ENCODE measurements at places on chromosomes 7 and 10.
A peak's percentile ranks its signal among the peaks of the same experiment; 100 is the strongest.

DNA sequence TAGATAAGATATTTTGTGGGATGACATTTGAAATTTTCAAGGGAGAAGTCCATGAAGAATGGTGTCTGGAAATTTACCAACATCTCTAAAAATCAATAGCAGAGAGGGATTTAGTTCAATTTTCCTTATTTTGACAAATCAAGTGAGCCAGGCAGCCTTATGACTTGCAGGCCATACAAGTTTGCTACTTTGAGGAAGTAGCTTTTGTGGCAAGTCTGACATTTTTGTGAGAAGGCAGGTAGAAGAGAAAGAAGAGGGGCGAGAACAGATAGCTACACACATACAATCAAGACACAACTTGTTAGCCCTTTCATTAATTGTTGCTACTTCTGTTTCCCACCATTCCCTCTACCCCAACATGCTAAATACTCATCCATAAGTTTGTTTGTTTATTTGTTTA lies 74.5 kb upstream of the OIT3 start:
- DNase-seq = no peak

GRCh38 chr10:63430091-63430998 lies 35.4 kb downstream of the JMJD1C start:
- peak; percentile 40 for DNase-seq

- DNase-seq = no peak
Observed at GRCh38 chr7:97871659-97872024, 566 bp downstream of the ASNS start.

GRCh38 chr10:86681047-86681446 lies 12.7 kb downstream of the LDB3 start:
- DNase-seq = no peak

- DNase-seq = no peak
Observed at GRCh38 chr7:128888756-128889095, 21.8 kb downstream of the KCP start.

- no peak for DNase-seq
Observed at GRCh38 chr7:142608630-142609428, 140.4 kb upstream of the PRSS1 start.

DNA sequence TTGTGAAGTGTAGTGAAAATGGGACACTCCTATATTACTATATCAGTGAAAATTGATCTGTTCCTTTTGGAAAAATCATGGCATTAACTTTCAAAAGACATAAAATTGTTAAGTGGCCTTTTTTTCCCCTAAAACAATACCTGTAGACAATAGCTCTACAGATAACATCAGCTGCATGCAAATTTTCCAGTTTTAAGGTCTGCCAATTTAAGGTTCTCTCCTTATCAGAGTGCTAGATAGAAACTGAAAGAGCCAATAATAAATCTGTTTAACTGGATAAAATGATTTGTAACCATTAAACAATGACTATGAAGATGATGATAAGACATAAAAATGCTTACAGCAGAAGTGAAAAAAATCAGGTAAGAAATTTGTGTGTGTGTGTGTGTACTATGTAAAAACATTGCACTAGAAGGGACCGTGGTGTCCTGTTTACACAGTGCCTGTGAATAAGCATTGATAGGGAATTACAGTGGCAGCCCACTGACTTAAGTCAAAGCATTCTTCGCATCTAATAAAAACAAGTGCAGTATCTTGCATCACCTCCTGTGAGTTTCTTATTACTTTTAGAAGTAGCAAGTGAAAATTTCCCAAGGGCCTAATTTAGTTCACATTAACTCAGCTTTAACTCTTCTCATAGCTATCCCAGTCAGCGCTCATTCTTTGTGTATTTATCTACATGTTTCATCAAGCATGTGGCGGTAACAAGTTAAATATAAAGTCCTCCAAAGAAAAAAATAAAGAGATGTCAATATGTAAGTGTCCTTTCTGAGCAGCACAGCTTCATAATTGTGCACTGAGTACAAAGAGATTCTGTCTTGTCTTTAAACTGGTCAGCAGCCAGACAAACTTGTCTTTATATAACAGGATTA lies 261.9 kb downstream of the ARL4A start:
- DNase-seq = no peak

DNA sequence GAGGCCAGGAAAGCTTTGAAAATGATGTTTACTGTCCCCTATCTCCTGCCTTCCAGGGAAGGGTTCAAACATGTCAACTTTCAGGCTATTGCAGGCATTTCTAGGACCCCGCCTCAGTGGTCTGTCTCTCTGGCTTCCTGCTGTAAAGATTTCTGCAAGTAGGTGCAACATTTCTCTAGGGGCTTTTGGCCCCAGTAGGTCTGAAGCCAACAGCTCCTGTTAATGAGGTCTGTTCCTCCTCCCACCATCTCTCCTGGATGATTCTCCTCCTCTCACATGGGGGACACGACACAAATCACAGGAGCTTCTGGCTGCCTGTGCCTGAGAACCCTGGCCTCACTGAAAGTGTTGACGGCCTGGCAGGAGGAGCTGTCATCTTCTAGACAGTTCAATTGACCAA lies 194.3 kb downstream of the CYP26A1 start:
- DNase-seq = no peak

DNA sequence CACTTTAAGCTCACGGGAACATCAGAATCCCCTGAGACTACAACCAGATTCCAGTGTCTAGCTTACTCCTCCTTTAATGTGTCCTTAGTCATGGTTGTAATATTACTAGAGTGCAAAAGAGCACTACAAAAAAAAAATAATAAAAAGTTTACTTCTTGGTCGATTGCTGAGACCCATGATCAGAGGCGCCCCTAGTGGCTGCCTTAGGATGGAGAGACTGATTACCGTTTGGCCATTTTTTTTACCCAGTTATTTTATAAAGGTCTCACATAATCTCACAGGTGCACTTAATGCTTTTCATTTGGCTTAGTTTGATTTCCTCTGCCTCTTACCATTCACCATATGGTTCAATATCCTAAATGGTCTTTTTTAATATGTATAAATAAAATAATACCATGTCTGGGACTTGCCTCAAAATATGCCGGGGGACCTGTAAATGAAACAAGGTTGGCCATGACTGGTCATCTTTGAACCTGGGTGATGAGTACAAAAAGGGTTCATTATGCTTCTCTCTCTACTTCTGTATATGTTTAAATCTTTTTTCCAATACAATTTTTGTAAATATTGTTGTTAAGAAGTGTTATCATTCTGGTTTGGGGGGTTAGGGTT lies 331.5 kb upstream of the NFE2L3 start:
- DNase-seq = no peak

- no peak for DNase-seq
Observed at GRCh38 chr10:11208908-11209829, 191.5 kb downstream of the CELF2 start.
